ENCODE measurements at places on chromosomes 6 and 20. TPM values are rescaled to one million over a fixed set of nuclear protein-coding genes. Genes with fewer than 3 reads are reported as not detected.

- no peak for DNase-seq
Observed at GRCh38 chr20:57648878-57649616, 28.8 kb upstream of the ZBP1 start.

Gene LTB
- 9.2 TPM for total RNA-seq

Gene SYNDIG1
- total RNA-seq = not detected

- DNase-seq = no peak
Observed at GRCh38 chr6:88141561-88142296, 24.4 kb downstream of the CNR1 start.

DNA sequence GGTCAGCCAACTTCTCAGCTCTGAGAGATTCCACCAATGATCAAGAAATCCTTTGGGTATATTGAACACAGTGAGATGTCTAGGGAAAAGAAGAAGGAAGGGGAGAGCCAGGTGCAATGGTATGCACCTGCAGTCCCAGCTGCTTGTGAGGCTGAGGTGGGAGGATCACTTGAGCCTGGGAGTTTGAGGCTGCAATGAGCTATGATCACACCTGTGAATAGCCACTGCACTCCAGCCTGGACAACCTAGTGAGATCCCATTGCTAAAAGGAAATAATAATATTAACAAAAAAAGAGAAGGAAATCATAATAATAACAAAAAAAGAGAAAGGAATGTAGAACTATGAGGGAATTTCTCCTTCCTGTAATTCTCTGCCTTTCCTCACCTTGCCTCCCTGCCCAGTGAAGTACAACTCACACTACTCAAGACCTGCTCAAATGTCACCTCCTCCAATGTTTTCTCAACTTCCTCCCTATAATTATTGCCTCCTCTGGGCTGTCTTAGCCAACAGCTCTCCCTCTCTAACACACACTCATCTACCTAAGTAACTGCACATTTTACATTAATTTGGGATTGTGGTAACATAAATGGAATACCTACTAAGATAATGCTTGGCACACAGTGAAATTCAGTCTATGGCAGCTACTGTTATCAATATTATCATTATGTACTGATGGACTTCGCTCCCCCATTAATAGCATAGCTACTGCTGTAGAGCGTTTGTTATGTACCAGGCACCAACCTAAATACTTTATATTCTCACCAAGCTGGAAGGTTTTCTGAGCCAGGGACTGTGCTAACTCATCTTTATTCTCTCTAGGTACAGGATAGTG lies 103.6 kb downstream of the KIF13A start:
- DNase-seq = no peak

- no peak for DNase-seq
Observed at GRCh38 chr20:4439461-4439860, 282.2 kb upstream of the PRND start.

- DNase-seq = no peak
Observed at GRCh38 chr6:86856379-86856778, 80.9 kb upstream of the HTR1E start.

DNA sequence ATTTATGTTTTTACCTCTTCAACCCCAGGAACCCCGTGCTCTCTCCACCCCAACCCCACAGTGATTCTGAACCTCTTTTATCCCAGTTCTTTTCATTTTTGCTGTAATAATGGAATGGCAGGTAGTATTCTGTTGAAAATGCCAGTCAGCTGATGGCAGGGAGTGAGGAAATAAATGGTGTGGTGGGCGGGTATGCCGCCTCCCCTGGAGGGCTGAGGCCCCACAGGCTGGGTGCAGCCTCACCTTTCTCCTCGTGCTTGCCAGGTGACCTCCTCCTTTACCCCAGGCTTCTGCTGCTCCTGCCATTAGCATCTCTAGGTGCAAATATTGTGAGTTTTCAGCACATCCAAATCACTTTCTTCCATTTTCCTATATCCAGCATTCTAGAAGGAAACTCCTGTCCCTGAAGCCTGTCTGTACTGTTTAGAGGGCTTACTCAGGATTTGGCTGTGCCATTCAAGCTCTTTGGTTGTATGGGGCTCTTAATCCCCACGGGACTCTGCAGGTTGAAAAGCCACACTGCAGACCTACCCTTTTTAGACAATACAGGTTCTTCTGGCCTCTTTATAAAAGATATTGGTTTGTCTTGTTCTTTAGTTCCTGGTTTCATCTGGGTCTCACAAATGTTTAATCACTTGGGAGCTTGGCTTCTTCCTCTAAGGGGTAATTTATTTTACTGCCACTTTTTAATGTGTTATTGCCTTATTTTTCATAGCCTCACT lies 201.8 kb downstream of the JARID2 start:
- DNase-seq = no peak

Data from lung microvascular endothelial cell (primary cell).